ENCODE measurements at places on chromosomes 12 and 14.

DNA sequence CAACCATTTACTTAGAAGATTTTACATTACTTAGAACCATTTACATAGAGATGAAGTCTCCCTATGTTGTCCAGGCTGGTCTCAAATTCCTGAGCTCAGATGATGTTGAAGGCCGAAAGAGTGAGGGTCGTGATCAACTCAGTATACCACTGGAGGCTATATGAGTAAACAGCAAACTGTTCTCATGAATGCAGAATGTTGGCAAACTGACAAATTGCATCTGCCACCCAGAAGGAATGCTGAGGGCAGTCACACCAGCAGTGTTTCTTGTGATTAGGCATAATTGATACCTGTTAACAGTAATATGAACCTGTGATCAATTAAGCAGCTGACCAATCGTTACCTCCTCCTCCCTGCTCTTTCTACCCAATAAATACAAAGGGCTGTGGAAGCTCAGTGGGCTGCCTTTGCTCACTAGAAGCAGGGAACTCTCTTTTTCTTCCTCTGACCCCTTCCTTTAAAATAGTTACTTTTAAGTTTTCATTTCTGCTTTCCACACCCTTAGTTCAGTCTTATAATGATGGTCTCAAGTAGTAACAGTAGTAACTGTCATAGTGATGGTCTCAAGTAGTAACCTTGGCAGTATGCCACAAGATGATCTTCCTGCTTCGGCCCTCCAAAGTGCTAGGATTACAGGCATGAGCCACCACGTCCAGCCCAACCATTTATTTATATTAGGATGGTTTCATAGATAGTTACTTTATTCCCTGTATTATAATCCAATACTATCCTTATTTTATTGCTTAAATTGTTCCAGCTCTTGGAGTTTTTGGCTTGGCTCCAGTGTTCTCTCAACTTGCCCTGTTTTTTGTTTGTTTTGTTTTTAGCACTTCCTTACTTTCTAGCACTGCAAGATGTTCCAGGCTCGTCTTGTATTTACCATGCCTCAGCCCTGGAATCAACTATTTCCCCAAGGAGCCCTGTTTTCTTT, 25.8 kb downstream of the LIMA1 start:
- DNase-seq, result no peak

DNA sequence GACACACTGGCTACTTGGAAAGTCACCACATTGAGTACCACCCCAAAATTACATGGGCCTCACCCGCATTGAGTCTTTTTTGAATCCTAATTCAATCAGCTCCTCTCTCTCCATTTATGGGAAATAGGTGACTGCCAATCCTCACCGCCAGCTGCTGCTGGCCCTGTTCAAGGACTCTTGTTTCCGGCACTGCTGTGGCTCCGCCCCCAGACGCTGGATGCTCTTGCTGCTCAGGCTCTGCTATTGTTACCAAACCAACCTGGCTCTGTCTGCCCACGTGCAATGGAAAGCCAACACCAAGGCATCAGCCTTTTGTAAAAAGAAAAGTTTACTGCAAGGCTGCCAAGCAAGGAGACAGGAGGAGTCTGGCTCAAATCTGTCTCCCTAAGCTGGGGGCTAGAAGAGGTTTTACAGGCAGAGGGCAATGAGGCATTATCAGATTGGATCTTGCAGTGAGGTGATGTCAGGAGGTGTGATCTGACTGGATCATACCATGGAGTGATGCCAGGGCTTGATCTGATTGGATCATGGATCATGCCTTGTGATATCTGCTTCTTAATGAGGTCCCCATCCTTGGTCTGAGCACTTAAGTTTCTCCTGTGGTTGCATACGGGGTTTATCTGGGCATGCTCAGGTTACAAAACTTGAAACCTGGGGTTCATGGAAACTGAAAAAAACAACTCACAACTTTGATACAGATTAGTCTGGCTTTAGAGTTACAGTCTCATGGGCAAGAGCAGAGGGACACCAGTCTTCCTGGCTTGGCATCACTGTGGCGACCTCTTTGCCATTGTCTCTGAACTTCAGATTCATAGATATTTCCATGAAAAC, 117.1 kb upstream of the SLC35F4 start:
- no peak for DNase-seq

GRCh38 chr14:106850913-106851825, 1324.8 kb downstream of the TMEM121 start:
- DNase-seq, result no peak

DNA sequence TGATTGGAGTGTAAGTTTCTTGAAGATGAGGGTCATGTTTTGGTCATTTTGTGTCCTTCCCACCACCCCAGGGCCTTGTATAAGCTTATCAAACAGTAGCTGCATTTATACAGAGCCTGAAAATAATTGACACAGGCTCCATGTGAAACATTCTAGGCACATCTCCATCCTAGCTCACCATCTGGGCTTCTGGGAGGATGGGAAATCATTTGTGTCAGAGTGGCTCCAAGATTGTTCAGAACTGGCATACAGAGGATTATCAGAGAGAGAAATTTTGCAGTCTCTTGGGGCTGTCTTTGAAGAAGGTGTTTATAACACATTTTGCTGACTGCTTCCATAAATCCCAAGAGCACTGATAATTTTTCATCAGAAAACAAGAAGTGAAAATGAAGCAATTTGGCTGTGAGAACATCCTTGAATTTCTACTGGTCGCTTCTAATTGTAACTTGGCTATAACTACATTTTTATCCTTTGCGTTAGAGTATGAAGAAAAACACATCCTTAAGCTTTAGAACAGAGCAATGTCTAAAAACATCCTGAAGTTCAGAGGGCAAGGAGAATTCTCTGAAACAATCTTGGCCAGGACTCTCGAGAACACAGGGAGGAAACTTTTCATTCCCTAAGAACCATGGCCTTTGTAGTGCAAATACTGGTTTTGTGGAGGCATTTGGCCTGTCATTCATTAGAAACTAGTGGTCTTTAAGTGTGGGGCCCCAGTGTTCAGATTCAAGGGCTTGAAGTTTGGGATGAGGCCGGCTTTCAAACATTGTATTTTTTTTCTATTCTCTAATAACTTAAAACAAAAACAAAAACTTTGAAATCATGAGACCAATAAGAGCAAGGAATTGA, 151.1 kb downstream of the DACT1 start:
- no peak for DNase-seq

DNA sequence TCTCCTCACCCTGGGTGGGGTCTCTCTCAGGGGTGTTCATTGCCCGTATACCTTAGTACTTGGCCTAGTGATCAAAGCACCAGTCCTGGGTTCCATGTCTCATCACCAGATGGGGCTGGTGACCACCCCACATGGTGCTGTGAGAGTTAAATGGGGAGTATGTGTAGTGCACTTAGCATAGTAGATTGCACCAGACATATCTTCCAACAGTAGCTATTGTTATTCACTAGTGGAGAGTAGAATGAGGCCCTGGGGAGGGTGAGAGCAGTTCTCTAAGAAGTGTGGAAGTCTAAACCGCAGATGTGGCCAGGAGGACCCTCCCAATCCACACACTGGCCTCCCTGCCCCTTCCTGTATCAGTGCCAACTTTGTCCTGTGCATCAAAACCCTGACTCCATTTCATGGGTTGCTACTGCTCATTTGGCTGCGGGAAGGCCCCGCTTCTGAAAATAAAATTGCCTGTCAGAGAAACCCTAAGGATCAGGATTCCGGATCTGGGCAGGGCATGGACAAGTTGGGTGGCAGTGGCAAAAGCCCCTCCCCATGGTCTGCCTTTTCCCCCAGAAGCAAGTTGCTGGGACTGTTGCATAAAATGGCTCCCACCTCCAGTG, 4.4 kb downstream of the CD9 start:
- DNase-seq, result no peak

DNA sequence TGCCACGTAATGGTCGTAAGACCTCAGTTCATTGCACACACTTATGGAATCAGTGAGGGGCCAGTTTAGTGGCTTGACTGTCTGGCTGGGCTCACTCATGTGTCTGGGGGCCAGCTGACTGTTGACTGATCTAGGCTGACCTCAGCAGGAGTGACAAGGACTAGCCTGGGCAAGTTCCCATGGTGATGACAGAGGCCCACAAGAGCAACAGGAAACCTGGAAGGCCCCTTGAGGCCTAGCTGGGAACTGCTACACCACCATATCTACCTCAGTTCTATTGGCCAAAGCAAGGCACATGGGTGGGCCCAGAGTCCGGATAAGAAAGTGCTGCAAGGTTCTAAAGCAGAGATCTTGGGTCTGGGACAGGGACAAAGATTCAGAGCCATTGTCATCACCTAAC, 21.3 kb upstream of the RFLNA start:
- no peak for DNase-seq

DNA sequence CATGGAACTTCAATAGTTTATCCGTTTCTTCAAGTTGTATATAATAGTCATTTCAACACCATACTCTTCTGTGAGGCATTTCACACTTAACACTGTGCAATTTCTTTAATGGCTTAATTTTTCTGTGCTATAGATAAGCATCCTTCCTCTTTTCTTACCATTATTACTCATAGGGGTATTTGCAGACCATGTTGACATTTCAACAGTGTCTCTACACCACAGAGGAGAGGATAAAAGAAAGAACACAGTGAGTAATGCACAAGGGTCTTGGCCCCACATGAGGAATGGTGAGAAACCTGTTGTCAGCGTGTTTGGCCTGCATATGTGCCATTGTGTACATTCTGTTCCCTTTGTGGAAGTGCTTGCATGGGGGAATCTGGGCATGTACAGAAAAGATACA, 421.5 kb upstream of the MDGA2 start:
- DNase-seq, result no peak

DNA sequence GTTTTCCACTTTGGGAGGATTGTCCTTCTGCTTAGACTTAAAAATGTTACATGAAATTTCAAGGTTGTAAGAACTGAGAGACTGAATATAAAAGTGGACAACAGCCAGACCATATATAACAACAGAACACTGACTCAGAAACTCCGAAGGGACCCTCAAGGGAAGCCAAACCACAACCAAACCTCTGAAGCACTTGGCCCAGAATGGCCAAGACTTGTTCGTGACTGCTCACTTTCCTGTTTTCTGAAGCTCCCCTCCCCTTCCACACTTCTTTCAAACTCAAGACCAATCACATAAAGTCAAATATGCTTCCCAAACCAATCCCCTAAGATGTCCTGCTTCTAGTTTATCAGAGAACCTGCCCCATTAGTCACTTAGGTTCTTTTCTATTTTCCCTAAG, 13.7 kb downstream of the OR6J1 start:
- DNase-seq, result no peak
